Endothelial cell of umbilical vein (primary cell): ENCODE measurements at places on chromosomes 4 and X. TPM values are rescaled to one million over a fixed set of nuclear protein-coding genes. Genes with fewer than 3 reads are reported as not detected.
A peak's percentile ranks its signal among the peaks of the same experiment; 100 is the strongest.

DNA sequence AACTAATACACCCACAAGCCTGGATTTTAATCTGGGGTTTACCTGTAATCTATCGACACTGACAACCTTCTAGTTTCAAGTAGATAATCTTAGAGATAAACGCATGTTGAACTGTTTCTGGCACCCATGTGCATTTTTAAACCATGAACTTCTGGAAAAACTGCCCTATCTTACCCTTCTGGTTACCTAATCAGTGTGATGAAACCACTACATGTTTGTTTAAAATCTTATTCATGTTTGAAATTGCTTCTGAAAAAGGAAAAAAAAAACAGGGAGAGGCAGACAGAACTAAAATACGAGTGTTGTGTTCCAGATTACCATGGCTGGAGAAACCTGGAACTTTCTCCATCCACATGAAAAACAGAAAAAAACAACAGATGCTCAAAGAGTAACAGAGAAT, 139.3 kb downstream of the MID1IP1 start:
- no peak for DNase-seq

GRCh38 chrX:87924619-87925018, 407.0 kb downstream of the KLHL4 start:
- no peak for DNase-seq

- DNase-seq: no peak
Measured at GRCh38 chr4:98609934-98610333, 48.5 kb downstream of the TSPAN5 start.

GRCh38 chr4:159227984-159228383, 125.1 kb downstream of the RAPGEF2 start:
- DNase-seq: peak; percentile 91

- DNase-seq: no peak
Measured at GRCh38 chrX:9184211-9184610, 150.3 kb upstream of the FAM9B start.

GRCh38 chr4:97105347-97106099, 1037.8 kb downstream of the STPG2 start:
- DNase-seq: no peak

- no peak for DNase-seq
Measured at GRCh38 chr4:15983610-15984009, 20.6 kb upstream of the FGFBP2 start.

DNA sequence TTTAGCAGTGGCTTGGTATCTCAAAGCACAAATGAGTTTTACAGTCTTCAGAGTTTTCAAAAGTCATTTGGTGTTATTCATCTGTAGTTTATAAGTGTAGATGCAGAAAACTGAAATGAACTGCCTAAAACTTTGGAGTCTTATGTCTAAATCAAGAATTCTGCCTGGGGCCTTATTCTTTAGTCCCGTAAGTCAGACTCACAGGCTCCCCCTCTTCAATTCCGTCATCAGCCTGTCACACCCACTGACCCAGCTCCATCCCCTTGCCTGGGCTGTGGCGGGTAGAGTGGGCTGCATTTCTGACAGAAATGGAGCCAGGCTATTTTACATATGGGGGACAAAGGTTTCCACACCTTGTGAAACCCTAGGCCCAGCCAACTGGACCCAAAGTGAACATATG, 44.3 kb downstream of the TSPAN5 start:
- no peak for DNase-seq

DNA sequence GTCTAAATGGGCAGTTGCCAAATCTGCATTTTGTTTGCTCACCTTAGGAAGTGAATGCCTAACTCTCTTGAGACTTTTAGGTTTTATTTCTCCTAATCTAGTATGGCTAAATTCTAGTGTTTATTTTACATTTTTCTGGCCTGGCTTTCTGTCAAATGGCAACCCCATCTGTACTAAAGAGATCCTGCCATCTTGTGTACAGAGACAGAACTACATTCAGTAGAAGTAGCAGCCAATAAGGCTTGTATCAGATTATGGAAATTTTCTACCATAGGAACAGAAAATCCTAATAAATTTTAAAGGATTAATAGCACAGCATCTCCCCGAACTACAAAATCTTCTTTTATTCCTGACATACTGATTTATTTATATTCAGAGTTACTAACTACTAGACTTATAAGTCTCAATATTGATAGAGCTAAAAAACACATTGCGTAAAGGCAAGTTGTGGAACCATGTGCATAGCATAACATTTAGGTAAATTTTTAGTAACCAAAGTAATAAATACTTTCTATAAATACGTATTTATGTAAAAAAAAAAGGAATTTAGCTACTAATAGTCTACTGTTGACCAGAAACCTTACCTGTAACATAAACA, 45.5 kb downstream of the TMEM144 start:
- peak; percentile 60 for DNase-seq

The IL2 gene
- total RNA-seq: not detected in 2 replicates
